ENCODE measurements at places on chromosomes 5 and 9.

DNA sequence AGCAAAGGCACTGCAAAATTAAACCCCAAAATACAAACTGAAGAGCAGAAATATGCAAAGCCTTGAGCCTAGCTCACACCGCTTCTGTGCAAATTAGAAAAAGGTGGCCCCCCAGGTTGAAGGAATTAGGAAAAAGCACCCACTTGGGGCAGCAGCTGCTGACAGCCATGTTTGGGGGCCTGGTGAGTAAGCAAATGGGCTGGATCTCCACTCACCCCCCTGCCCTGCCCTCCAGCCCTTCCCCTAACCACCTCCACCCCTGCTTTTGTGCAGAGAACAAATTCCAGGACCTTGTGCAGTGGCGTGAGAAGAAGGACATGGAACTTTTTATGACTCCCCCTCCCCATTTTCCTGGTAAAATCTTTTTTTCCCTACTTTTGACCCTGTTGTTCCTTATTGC lies 92.0 kb upstream of the DNAH5 start:
- no peak for DNase-seq

GRCh38 chr9:131577005-131578000 lies 32.0 kb downstream of the PRRT1B start:
- no peak for DNase-seq

GRCh38 chr9:13948037-13948436 lies 365.9 kb downstream of the NFIB start:
- no peak for DNase-seq

DNA sequence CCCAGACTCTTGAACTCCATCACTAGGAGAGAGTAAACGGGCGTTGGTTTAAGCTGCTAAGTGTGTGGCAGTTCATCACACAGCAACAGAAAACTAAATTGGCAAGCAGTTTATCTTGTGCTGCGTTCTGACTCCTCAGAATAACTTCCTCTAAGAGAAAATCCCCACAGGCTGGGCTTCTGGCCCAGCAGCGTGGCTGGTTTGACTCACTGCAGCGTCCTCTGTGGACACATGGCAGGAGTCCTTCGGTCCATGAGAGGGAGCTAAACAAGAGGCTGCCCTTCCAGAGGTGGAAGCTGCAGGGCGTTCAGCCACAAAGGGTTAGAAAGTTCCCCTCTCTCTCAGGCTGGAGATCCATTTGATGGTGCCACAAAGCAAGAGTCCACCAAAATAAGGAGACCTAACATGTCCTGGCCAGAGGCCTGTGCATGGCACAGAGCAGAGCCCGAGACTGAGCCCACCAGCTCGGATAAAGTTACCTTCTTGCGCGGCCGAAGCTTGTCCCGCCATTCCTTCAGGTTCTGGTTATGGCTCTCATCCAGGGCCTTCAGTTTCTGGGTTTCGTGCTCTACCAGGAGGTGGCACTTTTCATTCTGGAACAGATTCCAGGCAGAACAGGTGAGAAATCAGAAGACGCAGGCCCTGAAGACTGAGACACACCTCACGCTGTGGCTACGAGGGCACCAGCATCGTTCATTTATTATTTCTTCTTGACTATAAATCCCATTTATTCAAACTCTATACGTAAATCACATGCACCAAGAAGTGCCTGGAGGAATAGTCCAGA lies 46.2 kb upstream of the FBXW11 start:
- DNase-seq, result peak; percentile 53

- no peak for DNase-seq
These were observed 18.1 kb downstream of the NFIL3 start for GRCh38 chr9:91405343-91406077.

DNA sequence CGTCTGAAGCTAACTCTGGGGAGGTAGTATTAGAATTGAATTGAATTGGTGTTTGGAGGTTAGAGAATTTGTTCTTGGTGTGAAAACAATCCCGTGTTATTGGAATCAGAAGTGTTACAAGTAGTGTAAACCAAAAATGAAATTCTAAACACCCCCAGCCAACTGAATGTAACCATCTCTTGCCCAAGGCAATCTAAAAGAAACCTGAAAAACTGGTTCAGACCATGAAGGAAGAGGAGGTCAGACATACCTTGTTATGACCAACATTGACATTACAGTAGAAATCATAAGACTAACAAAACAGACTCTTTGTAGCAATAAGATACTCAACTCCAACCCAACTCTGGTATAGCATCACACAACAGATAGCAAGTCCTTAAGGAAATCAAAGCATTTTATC lies 159.0 kb downstream of the TUSC1 start:
- no peak for DNase-seq
